Activated CD4-positive, alpha-beta T cell treated with anti-CD3 and anti-CD28 coated beads for 48 hours (primary cell): ENCODE measurements at places on chromosomes 1 and 21.
A peak's percentile ranks its signal among the peaks of the same experiment; 100 is the strongest.

- DNase-seq = no peak
Measured at GRCh38 chr1:61181067-61182038, 99.0 kb downstream of the NFIA start.

GRCh38 chr1:205811660-205812059 is 1.3 kb downstream of the SLC41A1 start:
- DNase-seq = peak; percentile 18

DNA sequence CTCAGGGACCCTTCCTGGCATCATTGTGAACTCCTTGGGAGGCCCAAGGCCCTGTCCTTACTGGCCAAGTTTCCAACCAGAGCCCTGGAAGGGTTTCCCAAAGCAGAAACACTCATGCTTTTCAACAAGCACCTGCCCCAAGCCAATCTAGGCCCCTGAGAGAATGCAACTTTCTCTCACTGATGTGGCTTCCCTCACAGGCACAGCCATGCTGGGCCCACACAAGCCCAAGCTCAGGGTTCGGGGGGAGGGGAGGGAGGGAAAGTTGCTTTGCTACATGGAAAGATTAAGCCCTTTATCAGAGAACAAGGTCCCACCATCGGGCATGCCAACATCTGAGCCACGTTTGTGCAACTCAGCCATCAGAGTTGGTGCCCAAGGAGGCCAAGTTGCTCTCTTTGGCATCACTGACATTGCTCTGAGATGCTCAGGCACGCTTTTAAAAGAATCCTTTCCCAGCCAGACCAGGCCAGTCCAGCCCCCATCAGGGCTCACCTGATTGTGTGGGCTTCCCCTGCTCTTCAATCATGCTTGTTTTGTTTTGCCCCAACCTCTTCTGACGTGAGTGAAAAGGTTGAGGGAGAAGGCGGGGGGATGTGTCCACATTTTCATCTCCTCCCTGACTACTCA is 43.5 kb downstream of the RIMS3 start:
- no peak for DNase-seq

DNA sequence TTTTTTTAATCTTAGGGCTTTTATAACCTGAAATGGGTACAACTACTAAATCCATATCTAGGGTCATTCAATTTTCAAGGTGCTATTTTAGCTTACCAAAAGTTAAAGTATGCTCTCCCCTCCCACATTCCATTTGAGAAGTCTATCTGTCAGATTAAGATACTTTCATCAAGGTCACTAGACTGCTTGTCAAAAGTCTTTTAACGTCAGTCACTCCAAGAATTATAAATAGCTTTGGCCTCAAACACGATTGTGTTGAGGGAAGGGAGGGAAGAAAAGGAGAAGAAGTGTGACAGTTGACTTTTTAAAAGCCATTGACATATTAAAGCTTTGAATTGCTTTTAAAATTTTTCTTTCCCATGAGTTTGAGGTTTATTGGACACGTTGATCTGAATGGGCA is 175.8 kb downstream of the PTGER3 start:
- no peak for DNase-seq

- DNase-seq = peak; percentile 69
Measured at GRCh38 chr21:38766987-38767722, 38.6 kb upstream of the ETS2 start.

- DNase-seq = no peak
Measured at GRCh38 chr1:165355139-165355976, 1.2 kb downstream of the LMX1A start.

GRCh38 chr1:38076038-38076437 is 29.4 kb upstream of the POU3F1 start:
- no peak for DNase-seq

DNA sequence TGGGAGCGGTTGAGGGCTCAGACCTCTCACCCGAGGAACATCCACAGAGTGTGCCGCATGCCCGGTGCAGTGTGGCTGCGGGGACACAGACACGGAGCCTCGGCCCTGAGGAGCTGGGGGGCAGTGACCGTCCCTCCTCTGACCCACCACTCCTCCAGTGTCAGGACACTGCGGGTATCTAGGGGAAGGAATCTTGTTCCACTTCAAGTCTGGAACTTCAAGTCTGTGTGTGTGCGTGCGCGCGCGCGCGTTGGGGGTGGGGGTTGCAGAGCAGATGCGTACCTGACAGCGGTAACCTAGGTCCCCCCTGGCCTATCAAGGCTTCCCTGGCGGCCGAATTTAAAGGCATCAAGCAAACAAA is 17.3 kb downstream of the PCSK9 start:
- no peak for DNase-seq

DNA sequence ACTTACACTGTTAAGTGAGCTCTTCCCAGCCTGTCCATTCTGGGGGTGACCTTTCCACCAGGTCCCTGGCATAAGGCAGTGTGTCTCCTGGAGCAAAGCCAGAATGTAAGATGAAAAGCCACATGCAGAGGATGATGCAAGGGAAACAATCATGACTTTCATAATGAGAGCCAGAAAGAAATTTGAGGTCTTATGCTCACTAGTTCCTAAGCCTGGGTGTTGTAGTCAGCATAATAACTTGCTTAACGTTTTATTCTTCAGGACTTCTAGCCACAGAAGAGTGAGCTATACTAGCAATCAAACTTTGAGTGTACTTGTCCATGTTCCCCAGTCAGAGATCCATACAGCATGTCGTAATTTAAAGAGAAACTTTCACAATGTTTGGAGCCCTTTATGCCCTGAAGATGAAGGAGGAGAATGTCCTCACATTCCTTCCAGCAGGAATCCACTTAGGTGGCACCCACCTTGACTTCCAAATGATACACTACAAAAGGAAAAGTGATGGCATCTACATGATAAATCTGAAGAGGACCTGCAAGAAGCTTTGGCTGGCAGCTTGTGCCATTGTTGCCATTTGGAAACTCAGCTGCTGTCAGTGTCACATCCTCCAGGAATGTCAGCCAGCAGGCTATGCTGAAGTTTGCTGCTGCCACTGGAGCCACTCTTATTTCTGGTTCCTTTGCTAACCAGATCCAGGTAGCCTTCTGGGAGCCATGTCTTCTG is 60.5 kb upstream of the FOXD3 start:
- DNase-seq = no peak

- DNase-seq = no peak
Measured at GRCh38 chr1:245615001-245615400, 460.2 kb downstream of the KIF26B start.
